ENCODE measurements at places on chromosomes 7 and 10.

DNA sequence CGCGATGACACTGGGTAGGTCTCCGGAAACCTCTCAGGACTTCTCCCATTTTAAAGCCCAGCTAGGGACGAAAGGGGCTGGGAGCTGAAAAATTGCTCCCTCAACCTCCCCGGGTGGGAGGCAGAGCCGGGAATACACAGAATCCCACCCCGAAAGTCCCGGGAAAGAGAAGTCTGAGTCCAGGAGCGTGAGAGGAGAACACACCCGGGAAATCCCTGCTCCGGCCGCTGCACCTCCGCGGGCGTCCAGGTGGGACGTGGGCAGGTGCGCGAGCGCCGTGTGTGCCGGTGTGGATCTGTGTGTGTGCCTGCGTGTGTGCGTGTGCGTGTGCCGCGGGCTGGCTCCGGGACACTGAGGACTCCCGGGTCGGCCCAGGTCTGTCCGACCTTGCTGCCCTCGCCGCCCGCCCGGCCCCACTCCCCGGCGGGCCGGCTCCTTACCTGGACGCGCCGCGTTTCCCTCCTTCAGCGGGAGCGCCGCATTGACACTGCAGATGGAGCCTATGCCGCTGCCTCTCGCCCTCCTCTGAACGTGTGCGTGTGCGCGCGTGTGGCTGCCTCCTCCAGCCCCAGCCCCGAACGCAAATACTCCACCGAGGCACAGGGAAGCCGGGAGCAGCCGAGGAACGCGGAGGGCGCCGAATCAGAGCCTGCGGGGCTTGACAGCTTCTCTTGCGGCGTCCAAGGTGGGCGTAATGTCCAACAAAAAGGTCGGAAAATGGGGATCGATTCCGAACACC, at the start of gene PLXNA4:
Gene PLXNA4 (minus strand): TSS at position 489 of the 739 bp plus-strand sequence. CDS start 67,777 bp downstream, outside the sequence.
- no peak for DNase-seq

- DNase-seq = no peak
Observed at GRCh38 chr7:20235288-20235687, 18.1 kb upstream of the MACC1 start.

- peak; percentile 85 for DNase-seq
Observed at GRCh38 chr7:135170274-135170997, at the start of gene CYREN. Gene CYREN, minus strand, starts transcription at chr7:135170707. Its CDS starts 1,785 bp downstream, at chr7:135168922.

- no peak for DNase-seq
Observed at GRCh38 chr10:1171586-1171985, 115.4 kb downstream of the WDR37 start.

DNA sequence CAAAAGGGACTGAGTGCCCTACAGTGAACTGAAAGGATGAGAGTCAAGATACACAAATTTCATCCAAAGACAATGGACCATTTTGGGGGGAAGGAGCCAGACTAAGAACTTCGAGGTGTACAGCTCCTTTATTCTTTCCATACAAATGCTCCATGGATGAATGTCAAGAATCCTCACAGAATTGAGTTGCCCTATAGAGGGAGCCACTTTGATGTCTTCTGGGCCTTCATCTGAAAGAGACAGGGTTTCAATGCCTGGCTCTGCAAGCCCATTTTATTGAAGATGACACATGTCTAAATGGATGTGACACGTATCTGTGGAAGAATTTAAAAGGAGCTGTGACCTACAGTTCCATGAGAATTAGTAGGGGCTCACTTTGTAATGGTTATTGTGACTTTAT, 32.0 kb upstream of the NRG3 start:
- no peak for DNase-seq

GRCh38 chr7:34675749-34676374, 17.8 kb downstream of the NPSR1 start:
- no peak for DNase-seq

DNA sequence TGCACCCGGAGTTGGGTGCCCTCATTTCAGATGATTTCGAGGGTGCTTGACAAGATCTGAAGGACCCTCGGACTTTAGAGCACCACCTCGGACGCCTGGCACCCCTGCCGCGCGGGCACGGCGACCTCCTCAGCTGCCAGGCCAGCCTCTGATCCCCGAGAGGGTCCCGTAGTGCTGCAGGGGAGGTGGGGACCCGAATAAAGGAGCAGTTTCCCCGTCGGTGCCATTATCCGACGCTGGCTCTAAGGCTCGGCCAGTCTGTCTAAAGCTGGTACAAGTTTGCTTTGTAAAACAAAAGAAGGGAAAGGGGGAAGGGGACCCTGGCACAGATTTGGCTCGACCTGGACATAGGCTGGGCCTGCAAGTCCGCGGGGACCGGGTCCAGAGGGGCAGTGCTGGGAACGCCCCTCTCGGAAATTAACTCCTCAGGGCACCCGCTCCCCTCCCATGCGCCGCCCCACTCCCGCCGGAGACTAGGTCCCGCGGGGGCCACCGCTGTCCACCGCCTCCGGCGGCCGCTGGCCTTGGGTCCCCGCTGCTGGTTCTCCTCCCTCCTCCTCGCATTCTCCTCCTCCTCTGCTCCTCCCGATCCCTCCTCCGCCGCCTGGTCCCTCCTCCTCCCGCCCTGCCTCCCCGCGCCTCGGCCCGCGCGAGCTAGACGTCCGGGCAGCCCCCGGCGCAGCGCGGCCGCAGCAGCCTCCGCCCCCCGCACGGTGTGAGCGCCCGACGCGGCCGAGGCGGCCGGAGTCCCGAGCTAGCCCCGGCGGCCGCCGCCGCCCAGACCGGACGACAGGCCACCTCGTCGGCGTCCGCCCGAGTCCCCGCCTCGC, at the start of gene EGFR:
Gene EGFR (plus strand): TSS at position 657 of the 830 bp plus-strand sequence. CDS start 261 bp downstream, outside the sequence.
- no peak for DNase-seq

DNA sequence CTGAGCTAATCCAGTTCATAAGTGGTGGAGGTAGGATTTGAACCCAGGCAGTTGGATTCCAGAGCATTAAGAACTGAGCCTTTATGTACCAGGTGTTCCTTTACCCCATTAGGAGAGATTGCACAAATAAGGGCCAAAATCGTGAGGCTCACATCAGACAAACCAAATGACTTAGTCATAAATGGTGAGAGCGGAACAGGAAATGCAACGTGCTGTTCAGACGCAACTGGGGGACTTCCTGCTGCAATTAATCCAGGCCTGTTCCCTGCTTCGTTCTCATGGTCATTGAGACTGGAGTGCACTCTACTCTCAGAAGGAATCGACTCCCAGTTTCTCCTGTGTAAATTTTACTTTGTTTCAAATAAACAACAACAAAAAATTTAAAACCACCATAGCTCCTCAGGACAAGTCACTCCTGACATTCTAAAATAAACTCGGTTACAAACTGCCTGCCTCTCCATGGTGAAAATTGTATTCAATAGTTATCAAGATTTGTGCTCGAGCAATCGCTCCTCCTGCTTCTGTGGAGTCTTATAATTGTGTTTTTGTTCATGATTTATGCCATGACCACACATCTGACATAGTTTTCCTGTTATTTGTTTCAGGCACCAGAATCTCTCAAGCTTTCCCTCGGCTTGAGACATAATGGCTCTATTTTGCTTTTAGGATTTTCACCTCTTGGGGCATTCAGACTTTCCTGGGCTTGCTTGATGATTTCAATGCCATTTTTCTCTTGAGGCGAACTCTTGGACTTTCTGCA, 115.3 kb upstream of the BMPER start:
- DNase-seq = no peak

GRCh38 chr10:133356549-133357284, 1.1 kb downstream of the FUOM start:
- no peak for DNase-seq

DNA sequence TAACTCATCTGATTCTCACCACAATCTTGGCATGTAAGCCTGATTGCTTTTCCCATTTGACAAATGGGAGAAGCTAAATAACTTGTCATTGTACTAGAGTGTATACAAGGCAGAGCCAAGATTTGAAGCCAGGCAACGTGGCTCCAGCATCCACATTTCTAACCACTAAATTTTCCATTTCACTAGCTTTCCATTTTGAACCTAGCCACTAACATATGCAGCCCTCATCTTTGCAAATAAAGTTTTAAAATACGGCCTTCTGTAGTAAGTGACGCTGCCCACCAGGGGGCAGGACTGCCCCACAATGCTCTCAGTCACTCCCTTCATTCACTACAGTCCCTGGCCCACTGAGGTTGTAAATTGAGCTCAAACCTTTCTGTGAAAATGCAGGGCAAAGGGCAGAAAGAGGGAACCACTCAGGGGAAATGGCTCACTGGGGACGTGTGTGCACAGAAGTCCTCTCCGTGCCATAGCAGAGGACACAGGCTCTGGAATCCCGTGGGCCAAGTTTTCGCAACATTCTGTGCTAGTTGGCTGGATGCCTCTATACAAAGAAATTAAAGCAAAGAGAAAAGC, 315.7 kb downstream of the TNS3 start:
- no peak for DNase-seq

GRCh38 chr10:99983280-99983988, 26.3 kb downstream of the DNMBP start:
- DNase-seq = no peak

DNA sequence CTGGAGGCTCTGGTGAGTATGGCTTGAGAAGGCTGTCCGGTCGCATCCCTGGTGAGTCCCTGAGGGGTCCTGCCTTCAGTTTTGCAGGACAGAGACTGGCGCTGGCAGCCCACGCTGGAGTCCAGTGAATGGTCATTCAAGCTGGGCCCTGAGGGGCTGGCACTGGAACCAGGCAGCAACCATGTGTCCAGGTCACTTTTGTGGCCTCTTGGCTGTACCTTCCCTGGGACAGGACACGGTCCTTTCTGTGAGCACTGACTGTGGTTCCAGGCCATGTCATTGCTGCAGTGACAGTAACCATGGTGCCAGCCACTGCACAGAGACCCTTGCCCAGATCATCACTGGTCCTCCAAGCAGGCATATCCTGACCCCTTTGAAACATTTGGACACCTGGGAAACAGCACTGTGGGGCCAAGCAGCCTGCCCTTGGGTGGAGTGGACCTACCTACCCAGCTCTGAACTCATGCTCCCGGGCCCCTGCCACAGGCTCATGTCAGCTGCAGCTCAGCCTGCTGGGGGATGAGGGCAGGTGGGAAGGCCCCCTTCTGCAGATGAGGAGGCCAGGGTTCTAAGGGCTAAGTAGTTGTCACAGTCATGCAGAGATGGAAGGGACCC, 72.1 kb downstream of the ADCY1 start:
- DNase-seq = no peak

- no peak for DNase-seq
Observed at GRCh38 chr10:47443145-47443544, 40.8 kb downstream of the ANXA8 start.

- no peak for DNase-seq
Observed at GRCh38 chr7:135386181-135386580, 123.7 kb downstream of the CNOT4 start.

GRCh38 chr7:142177869-142178268, 66.4 kb downstream of the MGAM2 start:
- no peak for DNase-seq

- no peak for DNase-seq
Observed at GRCh38 chr10:49610114-49610457, at the start of gene SLC18A3. Gene SLC18A3, plus strand, starts transcription at chr10:49610310. Its CDS starts 431 bp downstream, at chr10:49610741.

- DNase-seq = no peak
Observed at GRCh38 chr7:28755255-28755654, 202.9 kb downstream of the TRIL start.

GRCh38 chr7:43781726-43782607, 23.5 kb downstream of the BLVRA start:
- DNase-seq = no peak

GRCh38 chr7:139618482-139619366, 95.2 kb downstream of the CLEC2L start:
- DNase-seq = no peak

- DNase-seq = peak; percentile 14
Observed at GRCh38 chr10:11515596-11516430, 95.6 kb downstream of the USP6NL start.

DNA sequence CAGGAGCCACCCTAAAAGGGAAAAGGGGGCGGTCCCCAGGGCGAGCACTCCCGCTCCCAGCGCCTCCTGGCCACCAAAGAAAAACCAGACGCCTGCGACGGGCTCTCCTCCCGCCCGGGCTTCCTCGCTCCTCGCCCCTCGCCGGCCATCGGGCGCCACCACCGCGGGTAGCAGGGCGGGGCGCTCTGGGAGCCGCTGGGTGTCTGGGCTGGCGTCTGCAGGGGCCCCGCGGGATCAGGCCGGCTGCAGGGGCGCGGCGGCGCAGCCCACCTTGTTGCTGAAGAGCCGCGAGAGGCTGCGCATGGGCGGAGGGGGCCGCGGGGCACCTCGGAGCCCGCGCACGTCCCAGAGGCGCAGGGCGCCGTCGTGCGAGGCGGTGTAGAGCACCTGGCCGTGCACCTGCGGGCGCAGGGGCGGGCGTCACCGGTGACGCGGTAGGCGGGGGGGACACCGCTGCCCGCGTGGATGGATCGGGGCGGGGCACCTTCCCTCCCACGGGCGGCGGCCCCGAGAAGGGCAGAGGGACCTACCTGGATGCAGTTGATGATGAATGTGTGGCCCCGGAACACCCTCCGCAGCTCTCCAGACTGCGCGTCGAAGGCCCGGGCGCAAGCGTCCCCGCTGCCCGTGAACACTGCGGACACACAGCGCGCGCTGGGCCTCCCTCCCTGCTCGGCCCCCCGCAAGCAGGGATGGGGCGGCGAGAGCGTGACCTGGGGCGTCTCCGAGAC, 28.3 kb downstream of the WDR86 start:
- DNase-seq = no peak

GRCh38 chr10:124408357-124408756, 10.4 kb downstream of the OAT start:
- no peak for DNase-seq

DNA sequence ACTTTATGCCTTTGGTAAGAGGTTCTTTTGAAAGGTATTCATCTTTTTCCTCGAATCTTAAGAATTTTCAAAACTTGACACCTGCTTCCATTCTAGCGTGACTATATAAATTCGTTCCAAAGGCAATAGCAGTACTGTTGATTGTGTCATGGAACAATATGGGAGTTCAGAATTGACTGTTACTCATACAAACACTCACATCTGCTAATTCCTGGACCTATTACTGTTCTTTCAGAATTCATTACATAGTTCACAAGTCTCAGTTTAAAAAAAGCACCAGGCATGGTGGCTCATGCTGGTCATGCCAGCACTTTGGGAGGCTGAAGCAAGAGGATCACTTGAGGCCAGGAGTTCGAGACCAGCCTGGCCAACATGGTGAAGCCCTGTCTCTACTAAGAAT, 80.9 kb downstream of the CACNB2 start:
- no peak for DNase-seq

- DNase-seq = no peak
Observed at GRCh38 chr7:47501406-47501805, 80.5 kb downstream of the TNS3 start.

DNA sequence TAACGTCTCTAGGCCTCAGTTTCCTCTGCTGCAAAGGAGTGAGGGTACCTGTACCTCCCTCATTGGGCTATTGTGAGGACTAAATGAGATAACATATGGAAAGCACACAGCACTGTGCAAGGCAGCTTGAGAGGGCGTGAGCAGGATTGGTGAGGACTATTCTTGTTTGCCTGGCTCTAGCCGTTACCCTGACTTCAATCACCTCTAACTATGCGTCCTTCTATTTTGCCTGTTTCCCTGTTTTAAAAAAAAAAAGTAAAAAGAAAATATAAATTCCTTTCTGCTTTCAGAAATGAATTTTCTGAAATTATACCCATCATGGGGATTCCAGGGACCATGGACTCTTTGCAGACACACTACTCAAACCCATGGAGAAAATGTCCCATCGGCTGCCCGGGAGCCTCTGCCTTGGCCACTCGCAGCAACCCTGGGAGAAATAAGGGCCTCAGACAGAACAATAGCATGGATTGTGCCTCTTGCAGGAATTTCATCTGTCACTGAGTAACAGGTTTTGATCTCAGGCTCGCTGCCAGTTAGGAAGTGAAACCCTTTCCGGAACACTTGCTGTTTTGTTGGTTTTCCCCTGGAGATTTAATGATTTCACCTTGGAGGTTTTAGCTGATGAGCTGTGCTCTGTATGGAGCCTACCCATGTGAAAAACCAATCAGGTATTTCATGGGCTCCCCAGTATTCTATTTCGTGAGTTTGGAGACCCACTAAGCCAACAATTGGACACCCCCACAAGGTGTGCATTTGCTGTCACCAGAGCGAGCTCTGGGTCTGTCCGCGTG, 55.6 kb downstream of the STEAP1B start:
- DNase-seq = no peak
